Kasumi-1 (cell line): ENCODE measurements at places on chromosomes 1 and 21.

- peak; percentile 72 for DNase-seq
Observed at GRCh38 chr1:38834221-38834782, 25.3 kb downstream of the RRAGC start.

GRCh38 chr1:9626201-9626608, 25.3 kb upstream of the PIK3CD start:
- no peak for DNase-seq

DNA sequence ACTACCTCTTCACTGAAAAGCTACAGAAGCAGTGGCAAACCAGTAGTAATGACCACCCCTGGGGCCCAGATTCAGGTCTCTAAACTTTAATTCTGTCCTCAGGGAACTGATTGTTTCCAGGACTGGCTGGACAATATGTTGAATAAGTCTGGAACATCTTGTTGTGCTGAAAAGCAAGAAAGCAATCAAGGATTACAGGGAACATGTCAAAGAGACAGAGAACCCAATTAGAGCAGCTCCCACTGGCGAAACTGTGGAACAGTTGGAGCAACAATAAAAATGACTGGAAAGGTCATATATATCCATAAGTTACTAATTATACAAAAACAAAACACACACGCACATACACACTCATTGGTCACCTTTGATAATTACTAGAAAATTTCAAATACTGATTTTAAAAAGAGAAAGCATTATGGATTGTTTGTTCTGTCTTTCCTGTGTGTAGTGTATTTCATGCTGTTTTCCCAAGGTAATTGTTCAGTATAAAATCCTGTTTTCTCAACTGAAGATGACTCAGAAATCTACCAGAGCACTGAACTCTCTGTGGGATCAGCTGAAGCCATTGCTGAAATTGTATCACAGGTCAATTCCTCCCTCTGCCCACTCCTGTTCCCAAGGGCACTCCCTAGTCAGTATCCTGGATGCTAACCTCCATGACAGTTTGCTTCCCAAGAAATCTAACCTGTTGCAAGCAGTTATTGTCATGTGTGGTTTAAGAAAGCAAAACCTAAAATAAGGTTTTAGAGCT, 83.6 kb upstream of the RGS1 start:
- DNase-seq, result no peak

GRCh38 chr1:9985001-9985400, 12.0 kb upstream of the RBP7 start:
- no peak for DNase-seq

DNA sequence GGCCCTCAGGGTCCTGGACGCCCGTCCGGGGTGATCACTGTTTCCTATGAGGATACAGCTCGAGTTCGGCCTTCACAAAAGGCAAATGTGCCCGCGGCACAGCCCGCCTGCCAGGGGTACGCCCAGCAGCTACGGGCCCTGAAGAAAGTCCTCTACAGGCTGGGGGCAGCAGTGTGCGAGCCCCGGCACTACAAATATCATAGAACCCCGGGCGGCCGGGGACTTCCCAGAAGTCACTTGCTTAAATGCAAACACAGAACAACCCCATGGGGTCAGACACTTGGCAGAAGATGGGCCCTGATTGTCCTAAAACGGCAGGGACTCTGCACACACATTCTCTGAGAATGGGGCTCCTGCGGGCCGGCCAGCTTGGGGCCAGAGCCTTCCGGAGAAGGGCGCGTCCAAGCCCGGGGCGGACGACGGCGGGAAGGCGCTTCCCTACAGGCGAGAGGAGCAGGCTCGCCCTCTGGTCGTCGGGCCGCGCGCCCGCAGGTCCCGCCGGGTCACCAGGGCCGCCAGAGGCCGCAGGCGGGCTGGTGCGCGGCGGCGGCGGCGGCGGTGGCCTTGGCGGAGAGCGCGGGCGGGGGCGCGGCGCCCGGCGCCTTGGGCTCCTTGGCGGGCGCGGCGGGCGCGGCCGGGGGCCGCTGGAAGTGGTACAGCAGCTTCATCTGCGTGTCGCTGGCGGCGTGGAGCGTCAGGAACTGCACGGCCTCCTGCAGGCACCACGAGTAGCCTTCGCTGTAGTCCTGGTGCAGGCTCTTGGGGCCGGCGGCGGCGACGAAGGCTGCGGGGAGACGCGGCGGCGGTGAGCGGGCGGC, 888 bp downstream of the HES5 start:
- no peak for DNase-seq

GRCh38 chr1:4175566-4176405, 275.7 kb upstream of the C1orf174 start:
- DNase-seq, result no peak

- no peak for DNase-seq
Observed at GRCh38 chr1:92502247-92502646, 15.5 kb upstream of the GFI1 start.

DNA sequence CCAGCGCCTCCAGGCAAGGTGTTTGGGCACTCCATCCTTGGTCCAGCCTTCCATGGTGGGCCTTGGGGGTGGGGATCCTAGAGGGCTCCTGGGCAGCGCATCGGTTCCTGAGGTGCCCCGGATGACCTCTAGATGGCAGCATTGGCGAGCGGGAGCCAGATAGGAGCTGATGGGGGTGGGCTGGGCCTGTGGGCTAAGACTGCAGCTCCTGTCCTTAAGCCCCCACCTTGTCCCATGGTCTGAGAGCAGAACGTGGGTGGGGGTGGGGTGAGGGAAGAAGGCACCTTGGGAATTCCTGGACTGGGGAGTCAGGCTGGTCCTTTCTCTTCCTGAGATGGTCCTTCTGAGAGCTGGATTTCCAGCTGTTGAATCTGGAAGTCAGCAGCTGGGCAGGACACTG, 93.4 kb upstream of the CSF3R start:
- DNase-seq, result peak; percentile 47

- no peak for DNase-seq
Observed at GRCh38 chr1:159979257-159979656, 25.2 kb upstream of the SLAMF9 start.

DNA sequence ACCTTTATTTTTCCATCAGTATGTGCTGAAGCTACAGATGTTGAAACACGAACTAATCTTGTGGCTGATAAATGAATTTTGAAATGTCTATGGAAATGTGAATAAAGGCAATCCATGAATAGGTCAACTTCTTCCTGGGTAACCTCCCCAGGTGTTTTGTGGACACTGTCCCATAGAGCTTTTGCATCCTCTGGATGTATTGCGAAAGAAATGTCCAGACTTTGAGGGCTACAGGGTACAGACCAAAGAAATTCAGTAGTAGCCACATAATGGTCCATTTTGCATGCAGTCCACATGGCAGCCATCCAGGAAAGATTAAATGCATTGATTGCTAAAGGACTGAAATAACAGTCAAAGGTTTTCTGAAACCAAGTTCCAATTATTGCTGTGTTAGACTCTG, 21.5 kb upstream of the DARS2 start:
- no peak for DNase-seq

DNA sequence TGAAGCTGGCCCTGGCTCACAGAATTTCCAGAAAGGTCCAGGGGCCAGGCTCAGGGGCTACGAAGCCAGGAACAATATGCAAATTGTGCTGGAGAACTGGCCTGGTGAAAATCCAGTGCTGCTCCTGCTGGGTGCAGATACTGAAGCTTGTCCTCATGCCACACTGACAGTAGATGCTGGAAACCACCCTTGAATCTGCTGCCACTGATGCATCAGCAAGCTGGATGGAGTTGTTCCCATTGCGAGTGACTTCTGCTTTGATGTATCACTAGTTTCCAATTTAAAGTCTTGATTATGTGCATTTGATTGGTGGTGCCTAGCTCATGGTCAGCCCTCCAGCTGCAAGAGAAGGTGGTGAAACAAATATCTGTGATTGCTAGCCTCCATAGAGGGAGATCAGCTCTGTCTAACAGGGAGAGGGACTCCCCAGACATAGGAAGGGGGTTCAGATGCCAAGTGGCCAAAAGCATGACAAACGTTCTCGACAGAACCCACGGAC, 11.0 kb upstream of the KIAA0040 start:
- DNase-seq, result no peak

- no peak for DNase-seq
Observed at GRCh38 chr1:173532237-173532636, 55.1 kb downstream of the PRDX6 start.

GRCh38 chr1:223732993-223733798, 20.9 kb downstream of the CAPN2 start:
- no peak for DNase-seq

DNA sequence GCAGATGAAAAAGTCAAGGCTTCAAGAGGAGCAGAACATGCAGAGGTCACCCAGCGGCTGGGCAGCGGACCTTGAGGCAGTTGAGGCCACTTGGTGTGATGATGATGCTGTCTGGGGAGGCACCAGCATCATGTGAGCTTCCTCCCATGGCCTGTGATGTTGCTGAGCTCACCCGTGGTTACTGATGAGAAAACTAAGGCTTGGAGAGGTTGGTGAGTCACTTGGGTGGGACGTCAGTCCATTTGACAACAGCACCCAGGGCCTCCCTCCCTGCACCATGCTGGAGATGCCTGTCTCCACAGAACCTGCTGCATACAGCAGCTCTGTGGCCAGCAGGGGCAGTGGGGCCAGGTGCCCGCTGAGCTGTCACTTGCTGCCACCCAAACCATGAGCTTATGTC, 146.8 kb downstream of the NPHP4 start:
- no peak for DNase-seq

DNA sequence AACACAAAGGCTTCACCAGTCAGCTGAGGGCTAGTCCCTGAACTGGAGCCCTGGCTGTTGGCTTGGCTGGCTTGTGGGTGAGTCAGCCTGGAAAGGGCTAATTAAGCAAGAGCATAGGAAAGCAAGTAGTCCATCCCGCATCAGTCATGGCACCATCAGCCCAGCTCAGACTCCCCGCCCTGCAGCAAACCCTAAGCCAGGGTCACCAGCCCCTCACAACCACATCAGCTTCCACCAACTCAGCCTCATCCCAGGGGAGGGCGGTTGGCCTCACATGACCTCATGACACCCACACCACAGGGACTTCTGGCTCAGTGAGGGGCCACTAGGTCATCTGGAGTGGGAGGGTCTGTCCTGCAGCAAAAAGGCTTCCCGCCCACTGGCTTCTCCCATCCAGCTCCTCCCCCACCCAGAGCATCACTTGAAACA, 7.0 kb upstream of the SPATC1L start:
- no peak for DNase-seq

GRCh38 chr1:208004851-208005250, 93.9 kb upstream of the CD34 start:
- DNase-seq, result no peak

DNA sequence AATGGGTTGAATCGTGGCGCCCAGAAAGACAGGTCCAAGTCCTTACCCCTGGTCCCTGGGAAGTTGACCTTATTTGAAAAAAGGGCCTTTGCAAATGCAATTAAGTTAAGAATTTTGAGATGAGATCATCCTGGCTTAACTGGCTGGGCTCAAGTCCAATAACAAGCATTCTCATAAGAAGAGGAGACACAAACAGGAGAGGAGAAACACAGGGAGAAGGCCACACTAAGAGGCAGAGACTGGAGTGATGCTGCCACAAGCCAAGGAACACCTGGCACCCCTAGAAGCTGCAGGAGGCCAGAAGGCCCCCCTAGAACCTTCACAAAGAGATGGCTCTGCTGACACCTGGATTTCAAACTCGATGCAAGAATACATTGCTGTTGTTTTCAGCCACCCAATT, 44.6 kb downstream of the PDPN start:
- no peak for DNase-seq

DNA sequence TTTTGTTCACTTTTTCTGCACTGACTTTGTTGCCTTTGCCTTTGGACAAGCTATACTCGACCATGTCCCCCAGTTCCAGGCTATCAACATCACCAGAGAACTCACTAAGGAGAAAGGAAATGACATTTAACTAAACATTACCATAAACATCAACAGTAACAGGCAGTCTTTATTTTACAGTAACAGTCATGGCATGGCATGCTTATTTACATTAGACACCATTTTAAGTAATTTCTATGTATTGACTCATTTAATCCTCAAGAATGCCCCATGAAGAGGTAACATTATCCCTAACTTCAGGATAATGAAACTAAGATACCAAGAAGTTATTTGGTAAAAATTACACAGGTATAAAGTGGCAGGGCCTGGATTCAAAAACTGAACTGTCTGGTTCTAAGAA, 8.7 kb upstream of the NRAS start:
- DNase-seq, result no peak

- peak; percentile 29 for DNase-seq
Observed at GRCh38 chr1:145846201-145846612, 777 bp downstream of the NUDT17 start.

DNA sequence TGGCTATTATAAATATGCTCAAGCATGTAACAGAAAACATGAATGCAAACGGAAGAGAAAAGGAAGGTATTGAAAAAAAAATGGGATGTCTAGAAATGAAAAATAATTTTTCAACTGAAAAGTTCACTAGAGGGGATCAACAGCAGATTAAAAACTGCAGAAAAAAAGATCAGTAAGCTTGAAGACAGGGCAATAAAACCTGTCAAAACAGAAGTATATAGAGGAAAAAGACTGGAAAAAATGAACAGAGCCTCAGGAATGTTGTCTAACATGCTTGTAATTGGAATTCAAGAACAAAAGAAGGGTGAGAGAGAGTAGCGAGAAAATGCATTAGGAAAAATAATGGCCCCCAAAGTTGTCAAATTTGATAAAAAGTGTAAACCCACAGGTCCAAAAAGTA, 29.6 kb downstream of the CRYAA start:
- no peak for DNase-seq

- DNase-seq, result no peak
Observed at GRCh38 chr21:40152476-40152875, 285.2 kb downstream of the PCP4 start.

DNA sequence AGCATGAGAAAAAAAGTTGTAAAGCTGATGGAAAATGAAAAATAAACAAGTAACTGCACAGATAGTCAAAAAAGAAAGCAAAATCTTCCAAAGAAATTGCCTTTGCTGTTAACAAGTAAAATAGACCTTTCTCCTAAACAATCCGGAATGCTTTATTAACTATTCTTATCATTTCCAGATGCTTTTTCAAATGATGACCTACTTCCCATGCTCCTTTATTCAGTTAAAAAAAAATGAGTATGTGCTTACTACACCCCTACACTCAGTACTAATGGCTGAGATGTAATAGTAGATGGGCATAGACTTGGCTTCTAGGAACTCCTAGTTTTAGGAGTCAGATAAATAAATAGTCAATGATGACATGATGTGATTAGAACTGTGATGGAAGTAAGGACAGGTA, 108.5 kb downstream of the NIBAN1 start:
- DNase-seq, result no peak

DNA sequence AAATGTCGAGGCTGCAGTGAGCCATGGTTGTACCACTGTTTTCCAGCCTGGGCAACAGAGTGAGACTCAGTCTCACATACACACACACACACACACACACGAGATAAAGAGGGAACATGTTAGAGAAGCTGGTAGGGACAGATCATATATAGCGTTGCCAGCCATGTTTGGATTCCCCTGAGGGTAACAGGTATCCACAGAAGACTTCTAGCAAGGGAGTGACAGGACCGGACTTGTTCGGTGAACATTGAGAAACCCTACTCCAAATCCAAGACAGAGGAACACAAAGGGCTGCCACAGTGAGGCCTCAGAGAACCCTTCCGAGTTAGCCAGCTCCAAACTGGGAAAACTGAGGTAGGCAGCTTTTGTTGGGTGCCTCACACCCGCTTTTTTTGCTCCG, 3.7 kb upstream of the SARS1 start:
- no peak for DNase-seq

GRCh38 chr1:203778789-203779188, 13.8 kb downstream of the LAX1 start:
- DNase-seq, result no peak
